NCI-H1930 (cell line): ENCODE measurements at places on chromosomes 3 and 15.

GRCh38 chr15:78407608-78408354 is 30.2 kb upstream of the IREB2 start:
- no peak for DNase-seq

- no peak for DNase-seq
Measured at GRCh38 chr3:46544771-46545503, 21.2 kb downstream of the LRRC2 start.

DNA sequence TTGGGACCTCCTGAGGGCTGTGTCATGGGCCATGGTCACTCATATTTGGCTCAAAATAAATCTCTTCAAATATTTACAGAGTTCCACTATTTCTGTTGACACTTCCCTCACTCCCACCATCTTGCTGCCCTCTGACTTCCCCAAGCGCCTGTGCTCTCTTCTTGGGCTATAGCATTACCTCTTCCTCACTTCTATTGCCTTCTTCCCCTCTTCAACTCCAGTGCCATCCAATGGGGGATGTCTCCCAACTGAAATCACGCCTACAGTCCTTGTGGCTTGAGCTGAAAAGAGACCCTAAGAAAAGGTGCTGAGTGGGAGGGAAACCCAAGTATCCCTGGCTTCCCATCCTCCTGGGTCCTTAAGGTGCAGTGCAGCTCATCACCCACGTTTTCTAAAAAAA is 21.8 kb downstream of the UMPS start:
- no peak for DNase-seq

DNA sequence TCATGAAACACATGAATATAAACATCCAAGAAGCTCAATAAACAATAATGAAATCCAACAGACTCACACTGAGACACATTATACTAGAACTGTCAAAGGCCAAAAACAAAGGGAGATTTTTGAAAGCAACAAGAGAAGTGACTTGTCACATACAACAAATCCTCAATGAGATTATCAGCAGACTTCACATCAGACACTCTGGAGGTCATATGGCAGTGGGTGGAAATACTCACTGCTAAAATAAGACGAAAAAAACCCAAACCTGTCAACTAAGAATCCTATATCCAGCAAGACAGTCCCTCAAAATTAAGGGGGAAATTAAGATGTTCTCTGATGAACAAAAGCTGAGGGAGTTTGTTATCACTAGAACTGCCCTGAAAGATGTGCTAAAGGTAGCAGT is 125.4 kb upstream of the MELTF start:
- no peak for DNase-seq

DNA sequence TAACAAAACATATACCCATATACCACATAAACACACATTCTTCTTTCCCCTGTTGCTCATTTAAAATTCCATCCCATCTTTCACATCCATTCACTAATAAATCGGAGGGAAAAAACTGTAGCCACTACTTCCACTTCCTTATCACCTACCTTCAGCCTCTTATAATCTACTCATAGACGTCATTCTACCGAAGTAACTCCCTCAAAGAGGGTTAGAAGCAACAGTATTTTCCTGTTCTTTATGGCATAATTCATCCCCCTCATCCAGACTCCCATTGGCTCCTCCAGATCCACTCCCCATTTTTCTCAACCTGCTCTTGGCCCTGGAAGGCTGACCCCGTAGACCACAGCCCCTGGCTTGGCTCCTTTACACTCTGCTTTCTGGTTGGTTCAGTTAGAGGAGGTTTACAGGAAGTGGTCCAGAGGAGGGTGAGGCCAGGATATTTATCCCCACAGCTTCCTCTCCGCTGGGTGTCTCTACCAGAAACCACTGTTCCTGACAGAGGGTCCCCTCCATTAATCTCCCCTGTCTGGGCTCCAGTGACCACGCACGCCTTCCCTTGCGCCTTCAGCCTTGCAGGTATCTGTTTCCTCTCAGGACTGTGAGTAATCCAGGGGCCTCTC is 46.3 kb downstream of the FMN1 start:
- no peak for DNase-seq

- DNase-seq = no peak
Measured at GRCh38 chr3:15291589-15292541, 40.5 kb downstream of the SH3BP5 start.

- DNase-seq = no peak
Measured at GRCh38 chr3:9226326-9226725, 23.1 kb downstream of the SRGAP3 start.

- DNase-seq = peak; percentile 46
Measured at GRCh38 chr3:62622553-62623174, 249.3 kb upstream of the FEZF2 start.

GRCh38 chr3:108292905-108293328 is 3.4 kb upstream of the HHLA2 start:
- no peak for DNase-seq

GRCh38 chr3:147354623-147355022 is 51.7 kb downstream of the ZIC4 start:
- DNase-seq = no peak

DNA sequence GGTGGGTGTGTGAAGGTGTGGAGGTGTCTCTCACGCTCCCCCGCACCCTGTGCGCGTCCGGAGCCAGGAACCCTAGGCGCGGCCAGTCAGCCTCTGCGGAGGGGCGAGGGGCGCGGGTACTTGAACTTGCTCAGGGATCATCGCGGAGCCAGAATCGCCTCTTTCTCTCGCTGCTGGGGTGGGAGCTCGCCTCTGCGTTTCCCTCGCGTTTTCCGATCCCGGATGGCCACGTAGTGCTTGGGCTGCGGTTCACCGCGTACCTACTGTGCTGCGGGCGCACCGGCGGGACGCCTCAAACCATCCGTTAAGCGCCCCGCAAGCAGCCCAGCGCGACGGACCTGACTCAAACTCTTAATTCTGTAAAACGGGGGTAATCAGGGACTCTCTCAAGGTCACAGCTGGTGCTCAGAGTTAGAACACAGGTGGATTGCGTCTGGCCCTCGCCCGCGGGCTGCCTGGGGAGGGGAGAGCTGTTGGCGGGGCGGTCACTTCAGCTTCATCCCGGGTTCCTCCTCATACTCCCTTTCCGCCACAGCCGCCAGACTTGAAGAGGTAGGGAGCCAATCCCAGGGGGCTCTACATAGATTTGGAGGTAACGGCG is 686 bp downstream of the MYRIP start:
- DNase-seq = no peak

- DNase-seq = no peak
Measured at GRCh38 chr3:195727606-195728195, 6.9 kb downstream of the MUC20 start.

GRCh38 chr15:81071120-81071519 is 63.0 kb upstream of the CFAP161 start:
- DNase-seq = no peak

GRCh38 chr15:65906396-65906795 is 37.1 kb downstream of the RAB11A start:
- no peak for DNase-seq

DNA sequence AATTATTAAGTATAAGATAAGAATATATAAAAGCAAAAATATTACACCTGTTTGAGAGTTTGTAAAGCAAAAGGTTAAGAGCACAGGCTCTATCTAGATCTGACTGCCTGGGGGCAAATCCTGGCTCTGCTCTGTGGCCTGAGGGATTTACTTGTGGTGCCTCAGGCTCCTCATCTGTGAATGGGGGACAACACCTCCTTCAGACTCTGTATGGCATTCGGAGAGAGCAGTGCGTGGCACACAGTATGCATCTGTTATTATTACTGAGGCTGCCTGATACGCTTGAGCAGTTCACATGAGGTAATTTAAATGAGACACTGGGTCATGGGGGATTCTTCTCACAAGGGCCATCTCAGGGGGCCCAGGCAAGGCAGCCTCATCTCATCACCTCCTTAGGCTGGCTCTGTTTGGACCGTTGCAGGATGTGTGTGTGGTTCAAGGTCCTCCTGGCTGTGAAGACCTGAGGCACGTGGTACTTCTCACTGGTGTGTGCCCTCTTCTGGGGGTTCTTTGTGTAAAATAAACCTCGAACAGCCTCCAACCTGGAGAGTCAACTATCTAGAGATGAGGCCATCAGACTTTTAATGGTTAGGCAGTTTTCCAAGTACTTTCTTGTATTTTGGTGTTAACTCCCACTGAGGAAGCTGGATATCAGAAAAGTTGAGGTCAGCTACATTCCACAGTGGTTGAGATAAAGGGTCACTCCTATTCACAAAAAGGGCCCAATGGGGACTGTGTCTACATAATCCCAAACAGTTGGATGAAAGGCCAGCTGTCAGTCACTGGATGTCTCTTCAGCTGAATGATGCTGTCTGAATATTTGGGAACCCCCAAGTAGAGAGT is 9.0 kb downstream of the GNB5 start:
- no peak for DNase-seq

DNA sequence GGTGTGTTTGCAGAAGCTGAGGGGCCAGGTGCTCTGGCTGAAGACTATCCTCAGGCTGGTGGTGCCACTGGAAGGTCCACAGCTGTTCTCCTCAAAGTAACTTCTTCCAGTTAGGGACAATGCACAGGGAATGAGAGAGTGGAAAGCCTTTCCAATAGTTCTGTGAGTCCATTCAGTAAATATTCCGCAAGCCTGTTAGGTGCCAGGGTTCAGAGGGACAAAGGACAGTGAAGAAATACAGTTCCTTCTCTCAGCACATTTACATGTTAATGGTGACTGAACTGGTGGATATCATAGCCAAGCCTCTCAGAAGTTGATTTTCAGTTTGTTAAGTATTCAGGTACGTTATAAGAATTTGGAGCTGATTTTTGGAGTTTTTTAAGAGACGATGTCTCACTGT is 122.5 kb downstream of the C3orf70 start:
- no peak for DNase-seq

- DNase-seq = no peak
Measured at GRCh38 chr15:78789615-78790014, 21.6 kb downstream of the ADAMTS7 start.

- no peak for DNase-seq
Measured at GRCh38 chr3:136772709-136773108, 20.5 kb upstream of the STAG1 start.

- no peak for DNase-seq
Measured at GRCh38 chr3:187870360-187871203, 125.3 kb upstream of the BCL6 start.

GRCh38 chr3:126102530-126102951 is 18.6 kb upstream of the SLC41A3 start:
- DNase-seq = no peak

- no peak for DNase-seq
Measured at GRCh38 chr3:16523778-16524177, 10.3 kb upstream of the RFTN1 start.

GRCh38 chr3:112778353-112778948 is 68.2 kb downstream of the CD200R1L start:
- DNase-seq = no peak

DNA sequence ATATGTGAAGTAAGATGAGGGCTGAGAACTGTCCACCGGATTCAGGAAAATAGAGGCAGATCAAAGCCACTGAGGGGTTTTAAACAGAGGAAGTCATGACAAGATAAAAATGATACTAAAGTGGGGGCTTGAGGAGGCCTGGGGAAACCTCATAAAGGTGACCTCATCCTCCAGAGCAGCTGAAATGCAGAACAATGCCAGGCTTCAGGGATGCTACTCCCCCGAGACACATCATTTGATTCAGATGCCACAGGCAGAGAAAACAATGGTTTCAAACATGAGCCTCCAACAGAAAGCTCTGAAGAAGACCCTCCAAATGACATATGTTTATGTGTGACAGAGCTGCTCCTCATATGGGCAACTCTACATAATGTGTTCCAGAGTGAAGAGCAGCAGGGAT is 6.4 kb downstream of the CFAP20DC start:
- DNase-seq = peak; percentile 58

DNA sequence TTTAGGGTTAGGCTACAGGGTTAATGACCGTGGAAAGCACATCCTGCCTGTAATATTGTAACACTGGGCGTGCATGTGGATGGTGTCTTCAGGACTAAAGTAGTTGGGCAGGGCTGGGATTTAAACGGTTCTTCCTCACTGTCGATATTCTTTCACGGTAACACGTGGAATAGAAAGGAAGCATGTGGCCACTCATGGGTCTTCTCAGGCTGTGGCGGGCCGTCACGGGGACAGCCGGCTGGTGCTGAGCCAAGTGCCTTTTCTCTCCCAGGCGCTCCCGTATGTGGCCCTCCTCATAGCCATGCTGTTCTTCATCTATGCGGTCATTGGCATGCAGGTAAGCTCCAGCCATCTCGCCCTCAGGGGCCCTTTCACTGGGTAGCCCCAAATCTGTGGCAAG is 73.7 kb downstream of the CHDH start:
- no peak for DNase-seq

- DNase-seq = no peak
Measured at GRCh38 chr3:86995537-86995936, 4.6 kb upstream of the VGLL3 start.

- DNase-seq = no peak
Measured at GRCh38 chr3:160437083-160437455, 12.5 kb downstream of the TRIM59 start.

- no peak for DNase-seq
Measured at GRCh38 chr15:100761290-100761935, 118.2 kb upstream of the ALDH1A3 start.

DNA sequence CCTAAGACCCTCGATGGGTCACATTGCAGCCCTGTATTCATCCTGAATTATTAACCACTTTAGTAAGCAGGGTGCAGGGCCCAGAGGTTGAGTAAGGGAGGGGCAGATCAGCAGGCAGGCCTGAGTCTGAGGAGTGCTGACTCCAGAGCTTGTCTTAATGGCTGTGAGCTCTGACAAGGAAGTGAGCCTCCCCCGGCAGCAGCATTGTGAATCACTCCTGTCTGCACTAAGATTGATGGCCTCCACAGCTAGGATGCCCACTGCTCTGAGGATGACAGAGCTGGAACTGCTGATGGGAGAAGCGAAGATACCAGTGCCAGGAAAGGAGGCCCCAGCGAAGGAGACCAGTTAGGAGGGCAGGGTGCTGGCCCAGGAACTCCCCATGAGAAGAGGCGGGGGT is 46.5 kb upstream of the CCDC174 start:
- DNase-seq = no peak

DNA sequence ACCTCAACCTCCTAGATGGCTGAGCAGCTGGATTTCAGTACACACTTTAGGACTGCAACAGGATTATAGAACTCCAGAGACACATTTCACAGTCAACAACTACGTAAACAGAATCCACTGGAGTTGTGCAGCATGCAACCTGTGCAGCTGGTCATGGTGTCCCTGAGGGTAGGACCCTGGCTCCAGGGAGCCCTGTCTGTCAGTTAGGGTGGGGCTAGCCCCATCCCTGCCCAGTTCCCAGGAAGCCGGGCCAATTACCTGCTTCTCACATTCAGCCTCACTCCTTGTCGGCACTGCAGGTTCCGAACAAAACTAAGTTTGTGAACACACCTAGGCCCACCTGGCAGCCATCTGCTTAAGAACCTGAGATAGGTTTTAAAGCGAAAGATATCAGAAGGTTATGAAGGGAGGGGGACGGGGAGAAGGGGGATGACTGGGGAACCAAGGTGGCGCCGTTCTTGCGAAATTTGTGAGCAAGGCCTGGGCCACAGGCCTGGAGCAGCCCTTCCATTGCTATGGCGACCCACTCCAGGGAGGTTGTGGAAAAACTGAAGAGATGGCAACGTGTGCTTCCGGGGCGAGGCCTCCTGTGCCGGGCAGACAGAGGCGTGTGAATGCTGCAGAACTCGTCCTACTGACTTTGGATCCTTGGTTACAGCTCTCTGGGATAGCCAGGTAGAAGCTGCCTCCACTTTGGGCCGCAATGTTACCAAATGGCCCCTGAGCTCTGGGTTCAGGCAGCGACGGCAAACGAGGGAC is 25.3 kb downstream of the ACSBG1 start:
- no peak for DNase-seq

GRCh38 chr3:110790631-110791030 is 281.0 kb upstream of the NECTIN3 start:
- no peak for DNase-seq

GRCh38 chr15:64892847-64893403 is 18.8 kb upstream of the ANKDD1A start:
- DNase-seq = no peak
